Stimulated activated naive CD4-positive, alpha-beta T cell (primary cell): ENCODE measurements at places on chromosomes 11 and 22.

DNA sequence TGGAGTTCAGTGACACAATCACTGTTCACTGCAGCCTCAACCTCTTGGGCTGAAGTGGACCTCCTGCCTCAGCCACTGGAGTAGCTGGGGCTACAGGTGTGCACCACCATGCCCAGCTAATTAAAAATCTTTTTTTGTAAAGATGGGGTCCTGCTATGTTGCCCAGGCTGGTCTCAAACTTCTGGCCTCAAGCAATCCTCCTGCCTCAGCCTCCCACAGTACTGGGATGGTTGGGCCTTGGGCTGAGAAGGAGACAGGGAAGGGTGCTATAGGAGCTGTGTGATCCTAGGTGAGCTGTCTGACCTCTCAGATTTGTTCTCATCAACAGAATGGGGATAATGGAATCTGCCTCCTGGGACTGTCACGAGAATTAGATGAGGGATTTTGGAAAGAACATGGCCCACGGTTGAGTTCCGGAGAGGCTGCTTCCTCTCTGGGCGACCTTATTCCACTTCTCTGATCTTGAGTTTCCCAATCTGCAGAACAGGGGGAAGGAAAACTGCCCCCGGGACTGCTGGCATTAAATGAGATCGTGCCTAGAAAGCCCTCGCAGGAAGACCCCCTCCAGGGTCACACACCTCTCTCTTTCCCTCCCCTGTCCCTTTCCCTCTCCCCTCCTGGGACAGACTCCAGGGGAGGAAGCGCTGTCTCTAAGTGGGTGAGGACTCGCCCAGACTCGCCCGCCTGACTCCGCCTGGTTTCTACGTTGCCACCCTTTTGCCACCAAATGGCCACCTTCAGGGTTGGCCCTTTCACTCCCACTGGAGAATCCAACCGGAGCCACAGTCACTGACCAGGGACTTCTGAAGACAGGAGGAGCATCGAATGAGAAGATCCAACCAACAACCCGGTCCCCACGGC, 50.1 kb downstream of the MCM5 start:
- DNase-seq = no peak

GRCh38 chr11:32874132-32874531, 18.5 kb upstream of the QSER1 start:
- no peak for DNase-seq

DNA sequence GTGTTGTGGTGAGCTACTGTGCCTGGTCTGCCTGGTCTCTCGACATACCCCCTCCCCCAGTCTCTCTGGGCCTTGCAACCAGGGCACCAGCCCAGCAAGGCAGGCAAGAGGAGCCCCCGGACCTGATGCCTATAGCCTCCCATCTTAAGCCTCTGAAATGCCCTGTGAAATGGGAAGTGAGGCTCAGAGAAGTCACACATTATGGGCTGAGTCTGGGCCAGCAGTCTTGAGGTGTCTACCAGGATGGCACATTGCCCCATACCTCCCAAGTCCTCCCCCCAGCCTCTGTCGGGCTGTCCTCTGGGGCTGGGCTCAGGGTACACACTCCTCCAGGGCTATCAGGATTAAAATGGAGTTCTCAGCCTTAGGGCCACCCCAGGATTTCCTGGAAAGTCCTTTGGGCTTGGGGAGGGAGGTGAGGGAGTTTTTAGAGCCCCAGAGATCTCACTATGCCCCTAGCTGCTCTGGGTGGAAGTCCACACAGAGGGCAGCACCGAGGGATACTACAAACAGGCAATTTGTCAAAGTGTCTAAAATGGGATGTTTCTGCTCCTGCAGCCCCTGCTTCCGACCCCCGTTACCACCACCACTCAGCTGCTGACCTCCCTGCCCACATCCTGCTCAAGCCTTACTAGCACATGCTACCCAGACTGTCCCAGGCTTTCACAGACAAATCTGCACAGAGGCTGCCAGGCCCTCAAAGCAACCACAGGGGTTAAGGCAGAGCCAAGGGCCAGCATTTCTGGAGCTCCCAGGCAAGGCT, 3.1 kb upstream of the SH3BP1 start:
- no peak for DNase-seq

- no peak for DNase-seq
Observed at GRCh38 chr11:121352251-121352891, 59.8 kb downstream of the SC5D start.
